ENCODE measurements at places on chromosomes 4 and X. TPM values are rescaled to one million over a fixed set of nuclear protein-coding genes. Genes with fewer than 3 reads are reported as not detected.

DNA sequence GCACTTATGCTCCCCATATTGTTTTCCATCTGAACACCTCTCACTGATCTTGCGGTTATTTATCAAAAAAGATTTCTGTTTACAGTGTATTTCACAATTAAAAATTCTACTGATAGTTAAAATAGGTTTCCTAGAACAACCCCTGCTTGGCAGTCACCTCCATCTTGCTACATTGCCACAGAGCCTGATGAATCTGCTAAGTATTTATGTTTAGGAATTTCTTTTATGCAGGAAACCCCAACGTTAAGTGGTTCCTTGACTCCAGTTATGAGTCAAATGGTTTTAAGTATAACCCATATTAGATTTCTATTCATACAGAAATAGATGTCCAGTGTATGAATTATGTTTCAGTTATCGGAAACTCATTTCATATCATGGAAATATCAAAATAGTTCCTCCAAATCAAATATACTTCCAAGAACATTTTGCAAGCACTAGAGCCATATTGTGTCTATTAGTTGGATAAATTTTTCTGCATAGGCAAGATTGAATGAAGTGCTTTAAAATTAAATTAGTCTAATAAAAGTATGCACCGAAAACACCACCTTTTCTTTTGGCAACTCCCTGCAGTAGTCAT, 20.6 kb downstream of the GALNT7 start:
- no peak for DNase-seq

GRCh38 chr4:15149839-15150592, 147.7 kb downstream of the CPEB2 start:
- peak; percentile 41 for DNase-seq

DNA sequence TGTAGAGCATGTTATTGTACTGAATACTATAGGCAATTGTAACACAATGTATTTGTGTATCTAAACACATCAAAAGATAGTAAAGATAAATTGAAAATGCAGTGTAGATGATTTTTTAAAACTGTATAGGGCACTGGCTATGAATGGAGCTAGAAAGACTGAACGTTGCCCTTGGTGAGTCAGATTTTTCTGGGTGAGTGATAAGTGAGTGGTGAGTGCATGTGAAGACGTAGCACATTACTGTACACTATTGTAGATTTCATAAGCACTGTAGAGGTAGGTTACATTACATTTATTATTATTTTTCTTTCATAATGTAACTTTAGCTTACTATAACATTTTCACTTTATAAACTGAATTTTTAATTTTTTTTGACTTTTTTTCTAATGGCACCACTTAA, 1491.6 kb downstream of the TECRL start:
- DNase-seq: no peak

The IL1RAPL1 gene
- total RNA-seq: not detected

GRCh38 chr4:91887926-91888325, 415.8 kb upstream of the GRID2 start:
- DNase-seq: no peak

The FBXO8 gene
- 16.8 TPM for total RNA-seq

DNA sequence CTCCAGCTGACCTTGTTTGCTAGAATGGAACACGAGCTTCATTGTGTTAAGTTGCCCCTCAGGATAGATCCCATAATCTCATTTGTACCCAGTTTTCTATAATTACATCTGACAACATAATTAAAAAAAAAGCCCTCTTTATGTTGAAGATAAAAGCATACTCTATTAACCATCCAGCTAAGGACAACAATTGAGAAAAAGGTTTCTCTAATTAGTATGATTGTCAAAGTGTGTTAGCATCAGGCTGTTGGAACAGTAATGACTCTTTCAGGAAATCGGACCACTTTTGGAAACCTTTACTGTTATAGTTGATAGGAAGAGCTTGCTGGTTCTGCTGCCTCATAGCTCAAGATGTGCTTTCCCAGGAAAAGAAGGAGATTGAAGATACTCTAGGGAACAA, 172.6 kb downstream of the FHIP1A start:
- no peak for DNase-seq

The CXCR3 gene
- total RNA-seq: 119 TPM

DNA sequence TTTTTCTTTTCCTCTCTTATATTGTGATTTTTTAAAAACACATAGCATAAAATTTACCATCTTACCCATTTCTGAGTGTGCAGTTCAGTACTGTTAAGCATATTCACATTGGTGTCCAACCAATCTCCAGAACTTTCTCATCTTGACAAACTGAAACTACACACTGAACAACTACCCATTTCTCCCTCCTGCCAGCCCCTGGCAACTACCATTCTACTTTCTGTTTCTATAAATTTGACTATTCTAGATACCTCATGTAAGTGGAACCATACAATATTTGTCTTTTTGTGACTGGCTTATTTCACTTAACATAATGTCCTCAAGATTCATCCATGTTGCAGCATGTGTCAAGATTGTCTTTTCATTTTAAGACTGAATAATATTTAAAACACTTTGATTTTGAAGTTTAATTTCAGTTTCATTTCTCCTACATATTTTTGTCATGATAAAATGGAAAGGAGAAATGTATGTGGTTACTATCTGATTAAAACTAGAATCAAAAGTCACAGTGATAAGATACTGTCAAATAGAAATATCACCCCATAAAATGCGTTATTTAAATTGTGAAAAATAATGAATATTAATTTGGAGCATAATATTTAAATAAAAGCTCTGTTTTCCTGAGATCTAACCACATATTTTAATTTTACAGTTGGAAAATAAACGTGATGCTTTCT, 122.8 kb downstream of the DIPK2B start:
- peak; percentile 44 for DNase-seq

The RP2 gene
- total RNA-seq: 9.6 TPM

DNA sequence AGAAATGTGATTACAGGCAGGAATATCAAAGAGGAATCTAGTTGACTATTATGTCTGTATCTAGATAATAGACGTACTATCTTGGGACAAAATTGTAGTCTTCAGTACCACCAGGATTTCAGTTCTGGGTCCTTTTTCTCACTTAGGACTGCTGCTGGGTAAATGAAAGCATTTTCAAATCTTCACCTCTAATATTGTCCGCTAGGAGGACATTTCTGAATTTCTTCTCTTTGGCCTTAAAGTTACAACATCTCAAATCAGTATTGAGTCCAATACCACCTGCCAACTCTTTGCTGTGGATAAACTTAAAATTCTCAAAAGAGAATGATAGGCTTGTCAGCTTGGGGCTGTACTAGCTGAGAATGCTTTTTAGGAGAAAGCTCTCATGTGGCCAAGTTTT, 6.0 kb downstream of the FGF16 start:
- DNase-seq: no peak

DNA sequence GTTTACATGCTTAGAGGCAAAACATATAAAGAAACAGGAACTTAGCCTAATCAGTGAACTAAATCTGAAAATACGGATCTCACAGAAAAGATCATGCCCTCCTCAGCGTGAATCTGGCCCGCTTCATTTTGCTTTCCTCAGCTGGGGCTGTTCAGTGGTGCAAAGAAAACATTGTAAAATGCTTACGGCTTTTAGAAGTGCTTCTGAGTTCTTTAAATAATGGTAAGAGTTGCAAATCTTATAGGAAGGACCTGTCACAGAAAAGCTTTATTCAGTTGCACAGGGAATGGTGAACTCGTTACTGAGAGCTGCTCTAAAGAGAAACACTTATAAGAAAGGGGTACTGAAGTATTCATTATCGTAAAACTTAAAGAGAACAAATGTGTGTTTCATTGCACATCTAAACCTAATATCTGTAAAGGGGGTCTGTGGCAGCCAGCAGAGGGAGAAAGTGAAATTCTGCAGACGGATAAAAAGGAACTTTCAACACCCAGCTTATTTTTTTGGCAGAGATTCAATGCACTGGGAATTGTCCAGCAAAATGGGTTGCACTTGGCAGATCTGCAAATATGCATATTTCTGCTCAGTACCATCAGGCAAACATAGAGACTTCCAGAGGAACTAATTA, 139.2 kb upstream of the ANK2 start:
- no peak for DNase-seq

- DNase-seq: no peak
Measured at GRCh38 chr4:111991163-111991562, 154.1 kb upstream of the FAM241A start.

The PTCHD1 gene
- not detected for total RNA-seq

- no peak for DNase-seq
Measured at GRCh38 chrX:71228063-71228642, 5.1 kb downstream of the GJB1 start.

The REELD1 gene
- 0.45 TPM for total RNA-seq

- no peak for DNase-seq
Measured at GRCh38 chrX:40470830-40471429, 109.8 kb upstream of the ATP6AP2 start.

DNA sequence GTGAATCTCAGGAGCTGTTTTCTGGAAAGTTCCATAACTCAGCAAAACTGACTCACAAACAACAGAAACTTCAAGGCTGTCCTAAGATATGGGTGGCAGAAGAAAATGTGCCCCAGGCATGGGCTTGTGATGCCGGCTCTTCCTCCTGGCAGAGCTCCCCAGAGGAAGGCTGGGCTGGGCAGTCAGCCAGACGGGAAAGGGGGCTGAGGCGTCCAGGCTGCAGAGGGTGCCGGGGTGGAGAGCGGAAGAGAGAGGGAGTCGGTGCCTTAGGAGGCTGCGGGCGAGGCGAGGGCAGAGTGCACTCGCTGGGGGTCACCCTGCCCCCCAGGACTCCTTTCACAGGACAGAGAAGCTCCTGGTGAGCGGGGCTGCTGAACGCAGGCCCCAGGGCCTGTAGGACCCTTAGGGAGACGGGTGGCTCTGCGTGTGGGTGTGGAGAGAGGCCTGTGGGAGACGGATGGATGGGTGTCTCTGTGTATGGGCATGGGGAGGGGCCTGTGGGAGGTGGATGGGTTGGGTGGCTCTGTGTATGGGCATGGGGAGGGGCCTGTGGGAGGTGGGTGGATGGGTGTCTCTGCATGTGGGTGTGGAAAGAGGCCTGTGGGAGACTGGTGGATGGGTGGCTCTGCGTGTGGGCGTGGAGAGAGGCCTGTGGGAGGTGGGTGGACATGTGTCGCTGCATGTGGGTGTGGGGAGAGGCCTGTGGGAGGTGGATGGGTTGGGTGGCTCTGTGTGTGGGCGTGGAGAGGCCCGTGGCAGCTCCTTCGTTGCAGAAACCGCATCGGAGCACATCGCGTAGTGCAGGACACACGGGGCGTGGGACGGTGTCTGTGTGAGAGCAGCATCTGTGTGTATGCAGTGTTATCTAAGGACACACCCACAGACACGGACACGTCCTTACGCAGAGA, 15.9 kb downstream of the PCGF3 start:
- no peak for DNase-seq

GRCh38 chrX:17032351-17032750, 85.9 kb downstream of the REPS2 start:
- DNase-seq: no peak

DNA sequence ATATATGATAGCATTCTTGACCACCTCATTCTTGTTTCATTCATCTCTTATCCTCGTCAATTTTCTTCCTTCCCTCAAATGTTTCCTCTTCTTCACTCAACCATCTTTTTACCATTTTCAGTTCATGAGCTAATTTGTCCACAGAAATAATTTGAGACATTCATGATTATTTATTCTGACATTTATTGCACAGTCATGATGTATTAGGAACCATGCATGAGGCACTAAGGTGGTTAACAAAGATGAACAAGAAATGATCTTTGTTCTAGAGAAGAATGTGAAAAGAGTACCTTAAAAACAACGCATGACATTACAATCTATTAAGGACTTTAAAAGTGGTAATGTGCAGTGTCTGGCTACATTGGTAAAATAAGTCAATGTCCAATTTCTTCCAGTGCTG, 27.9 kb downstream of the TEC start:
- DNase-seq: no peak

- no peak for DNase-seq
Measured at GRCh38 chr4:165010991-165011390, 20.8 kb upstream of the TRIM60 start.

The NDUFC1 gene
- total RNA-seq: 32.2 TPM

GRCh38 chr4:1385373-1386340, 20.6 kb downstream of the NKX1-1 start:
- no peak for DNase-seq

DNA sequence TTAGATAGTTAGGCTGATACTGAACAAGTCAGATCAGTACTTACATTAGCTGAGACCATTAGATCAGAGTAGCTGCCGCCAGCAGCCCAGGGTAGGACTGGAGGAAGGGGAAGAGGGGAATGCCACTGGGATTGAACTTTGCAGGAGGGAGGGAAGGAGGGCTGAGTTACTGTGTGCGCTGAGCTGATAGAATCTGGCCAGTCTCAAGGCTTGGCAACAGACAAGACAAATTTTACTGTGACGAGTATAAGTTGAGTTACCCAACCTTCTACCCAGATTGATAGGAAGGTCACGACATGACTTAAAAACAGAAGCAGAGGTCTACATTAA, 372.1 kb downstream of the OPHN1 start:
- no peak for DNase-seq

The MFAP3L gene
- 0.59 TPM for total RNA-seq

- DNase-seq: no peak
Measured at GRCh38 chrX:49237060-49237459, 1.8 kb downstream of the CCDC22 start.
